T1000 (cell line): ENCODE measurements at places on chromosomes 2 and 18.

- no peak for DNase-seq
Measured at GRCh38 chr18:66724664-66725356, 120.9 kb upstream of the CDH19 start.

DNA sequence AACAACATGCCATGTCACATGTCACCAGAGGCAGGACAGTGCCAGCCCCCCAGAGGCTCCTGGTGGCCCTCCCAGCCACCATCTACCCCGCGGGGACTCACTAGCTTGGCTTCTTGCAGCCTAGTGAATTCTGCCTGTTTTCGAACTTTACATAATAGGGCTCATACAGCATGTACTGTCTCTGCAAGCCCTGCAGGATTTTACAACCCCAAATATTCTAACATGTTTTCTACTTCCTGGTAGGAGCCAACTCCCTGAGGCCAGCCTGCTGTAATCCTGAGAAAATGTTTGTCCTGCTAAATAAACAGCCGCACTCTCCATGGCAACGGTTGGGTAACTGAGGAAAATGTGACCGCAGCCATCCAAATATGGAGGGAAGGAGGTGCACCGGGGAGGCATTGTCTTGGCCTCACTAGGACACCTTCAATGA is 2.7 kb downstream of the PER2 start:
- DNase-seq: peak; percentile 72

- DNase-seq: no peak
Measured at GRCh38 chr2:106584304-106584954, 97.3 kb downstream of the CD8B2 start.

DNA sequence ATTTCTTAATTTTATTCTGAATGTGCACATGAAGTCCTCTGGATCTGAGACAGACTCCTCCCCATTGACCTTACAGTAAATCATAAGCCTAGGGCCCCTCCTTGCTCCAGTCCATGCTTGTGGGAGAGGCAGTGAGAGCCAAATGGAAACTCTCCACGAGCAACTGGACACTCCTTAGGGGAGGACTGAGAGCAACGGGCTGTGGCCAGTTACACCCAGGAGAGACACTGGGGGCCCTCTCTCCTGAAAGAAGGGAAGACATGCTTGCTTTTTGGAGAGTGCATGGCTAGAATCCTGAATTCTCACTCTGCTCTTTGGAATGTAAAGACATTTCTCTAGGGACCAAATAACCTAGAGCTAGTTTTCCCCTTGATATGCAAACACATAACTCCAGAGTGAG is 49.0 kb upstream of the BIN1 start:
- no peak for DNase-seq

GRCh38 chr2:88086401-88086800 is 18.8 kb downstream of the SMYD1 start:
- no peak for DNase-seq
